ENCODE measurements at places on chromosomes 11 and 22. TPM values are rescaled to one million over a fixed set of nuclear protein-coding genes. Genes with fewer than 3 reads are reported as not detected.

The TMEM184B gene
- total RNA-seq = 77.2 TPM

The MAPK11 gene
- total RNA-seq = 2.9 TPM

The TMPRSS4 gene
- total RNA-seq = not detected

The DEPDC7 gene
- 7.5 TPM for total RNA-seq

The TUG1 gene
- total RNA-seq = 56.3 TPM

The IL18BP gene
- 3.5 TPM for total RNA-seq

The PATE4 gene
- total RNA-seq = not detected

The IRF7 gene
- total RNA-seq = 18.2 TPM

GRCh38 chr11:2996976-2997375 is 4.8 kb upstream of the NAP1L4 start:
- peak; percentile 42 for DNase-seq

- DNase-seq = no peak
Observed at GRCh38 chr11:27215471-27216269, 147.3 kb downstream of the CCDC34 start.

DNA sequence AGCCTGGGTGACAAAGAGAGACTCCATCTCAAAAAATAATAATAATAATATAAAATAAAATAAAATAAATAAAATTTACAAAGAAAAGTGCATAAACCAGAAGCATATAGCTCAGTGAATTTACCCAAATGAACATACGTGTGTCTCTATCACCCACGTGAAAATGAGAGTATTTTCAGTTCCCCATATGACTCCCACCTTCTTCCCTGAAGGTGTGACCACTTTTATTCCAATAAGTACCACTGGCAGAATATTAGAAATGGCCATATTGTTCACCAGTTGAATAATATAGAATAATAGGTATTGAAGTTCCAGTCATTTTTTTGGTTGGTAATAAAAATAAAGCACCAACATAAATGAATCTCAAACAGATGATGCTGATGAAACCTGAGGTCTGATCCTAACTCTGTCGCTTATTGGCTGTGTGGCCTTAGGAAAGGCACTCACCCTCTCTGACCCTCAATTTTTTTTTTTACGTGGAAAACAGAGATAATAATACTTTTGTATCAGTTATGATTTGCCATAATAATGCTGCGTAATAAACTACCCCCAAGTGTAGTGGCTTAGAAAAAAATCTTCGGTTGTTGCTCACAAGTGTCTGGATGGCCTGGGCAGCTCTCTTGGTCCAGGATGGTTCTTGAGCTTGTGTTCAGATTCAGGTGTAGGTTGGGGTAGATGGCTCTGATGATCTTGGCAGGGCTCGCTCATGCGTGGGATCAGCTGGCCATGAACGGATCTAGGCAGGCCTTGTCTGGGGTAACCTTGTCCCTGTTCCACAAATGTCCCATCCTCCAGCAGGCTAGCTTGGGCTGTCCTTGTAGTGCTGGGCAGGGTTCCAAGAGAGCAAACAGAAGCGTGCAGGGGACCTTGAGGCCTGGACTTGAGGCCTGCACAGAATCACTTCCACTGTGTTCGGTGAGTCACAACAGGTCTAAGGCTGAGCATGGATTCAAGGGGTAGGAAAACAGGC is 88.1 kb downstream of the MYO18B start:
- DNase-seq = no peak

GRCh38 chr11:132714859-132715440 is 817.4 kb downstream of the OPCML start:
- DNase-seq = no peak

GRCh38 chr22:49961005-49961600 is 531 bp downstream of the PIM3 start:
- DNase-seq = peak; percentile 76

GRCh38 chr22:24952837-24953383 is 394 bp downstream of the KIAA1671 start:
- DNase-seq = peak; percentile 78

- DNase-seq = no peak
Observed at GRCh38 chr11:73480677-73481076, 104.5 kb downstream of the RELT start.

DNA sequence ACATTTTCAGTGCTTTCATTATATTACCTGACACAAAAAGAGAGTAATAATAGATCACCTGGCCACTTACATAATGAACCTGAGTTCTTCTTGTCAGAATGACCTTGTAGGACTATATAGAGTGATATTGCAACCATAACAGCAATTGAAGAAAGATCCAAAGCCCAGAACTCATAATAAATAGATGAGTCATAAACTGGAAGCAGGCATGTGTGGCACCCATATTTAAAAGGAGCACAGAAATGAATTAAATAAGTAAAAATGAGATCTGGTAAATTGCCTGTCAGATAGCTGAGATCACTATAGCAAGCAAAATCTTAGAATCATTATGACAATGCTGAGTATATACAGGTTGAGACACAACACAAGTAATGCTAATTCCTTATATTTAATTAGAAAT is 331.8 kb downstream of the AASDHPPT start:
- no peak for DNase-seq

Measured in sigmoid colon (tissue), 7 donors.